Kidney (tissue), 22 donors: ENCODE measurements at places on chromosomes 13 and 19.
A peak's percentile ranks its signal among the peaks of the same experiment; 100 is the strongest.

DNA sequence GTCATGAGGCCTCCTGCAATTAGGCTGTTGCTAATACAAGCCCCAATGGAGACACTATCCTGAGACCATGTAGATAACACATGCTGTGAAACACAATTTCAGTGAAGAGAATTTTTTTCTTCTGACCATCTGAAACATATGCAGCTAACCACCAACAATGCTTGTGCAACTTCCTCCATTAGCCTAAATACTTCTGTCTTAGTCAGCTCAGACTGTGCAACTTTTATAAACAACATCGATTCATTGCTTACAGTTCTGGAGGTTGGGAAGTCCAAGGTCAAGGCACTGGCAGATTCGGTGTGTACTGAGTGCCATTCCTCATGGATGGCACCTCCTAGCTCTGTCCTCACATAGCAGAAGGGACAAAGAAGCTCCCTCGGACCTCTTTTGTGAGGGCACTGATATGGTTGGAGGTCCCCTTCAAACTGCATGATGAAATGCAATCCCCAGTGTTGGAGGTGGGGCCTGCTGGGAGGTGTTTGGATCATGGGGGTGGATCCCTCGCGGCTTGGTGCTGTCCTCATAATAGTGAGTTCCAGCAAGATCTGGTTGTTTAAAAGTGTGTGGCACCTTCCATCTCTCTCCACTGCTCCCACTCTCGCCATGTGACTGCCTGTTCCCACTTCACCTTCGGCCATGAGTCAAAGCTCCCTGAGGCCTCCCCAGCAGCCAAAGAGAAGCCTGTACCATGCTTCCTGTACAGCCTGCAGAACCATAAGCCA, 27.7 kb downstream of the STK24 start:
- DNase-seq: no peak

DNA sequence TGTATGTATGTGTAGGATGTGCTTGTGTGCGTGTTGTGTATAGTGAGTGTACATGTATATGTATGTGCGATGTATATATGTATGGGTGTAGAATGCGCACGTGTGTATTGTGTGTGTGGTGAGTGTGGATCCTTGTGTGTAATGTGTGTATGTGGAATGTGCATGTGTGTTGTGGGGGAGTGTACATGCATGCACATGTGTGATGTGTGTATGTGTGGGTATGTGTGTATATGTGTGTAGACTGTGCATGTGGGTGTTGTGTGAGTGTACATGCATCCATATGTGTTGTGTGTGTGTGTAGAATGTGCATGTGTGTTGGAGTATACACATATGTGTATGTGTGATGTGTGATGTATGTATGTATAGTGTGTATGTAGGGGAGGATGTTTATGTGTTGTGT, 18.0 kb upstream of the SPACA7 start:
- no peak for DNase-seq

DNA sequence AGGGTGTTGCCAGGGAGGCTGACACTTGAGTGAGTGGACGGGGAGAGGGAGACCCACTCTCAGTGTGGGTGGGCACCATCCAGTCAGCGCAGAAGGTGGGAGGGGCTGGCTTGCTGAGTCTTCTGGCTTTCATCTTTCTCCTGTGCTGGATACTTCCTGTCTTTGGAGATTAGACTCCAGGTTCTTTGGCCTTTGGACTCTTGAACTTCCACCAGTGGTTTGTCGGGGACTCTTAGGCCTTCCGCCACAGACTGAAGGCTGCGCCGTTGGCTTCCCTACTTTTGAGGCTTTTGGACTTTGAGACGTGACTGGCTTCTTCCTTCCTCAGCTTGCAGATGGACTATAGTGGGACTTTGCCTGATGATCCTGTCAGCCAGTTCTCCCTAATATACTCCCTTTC, 4.3 kb upstream of the LENG8 start:
- DNase-seq: no peak

DNA sequence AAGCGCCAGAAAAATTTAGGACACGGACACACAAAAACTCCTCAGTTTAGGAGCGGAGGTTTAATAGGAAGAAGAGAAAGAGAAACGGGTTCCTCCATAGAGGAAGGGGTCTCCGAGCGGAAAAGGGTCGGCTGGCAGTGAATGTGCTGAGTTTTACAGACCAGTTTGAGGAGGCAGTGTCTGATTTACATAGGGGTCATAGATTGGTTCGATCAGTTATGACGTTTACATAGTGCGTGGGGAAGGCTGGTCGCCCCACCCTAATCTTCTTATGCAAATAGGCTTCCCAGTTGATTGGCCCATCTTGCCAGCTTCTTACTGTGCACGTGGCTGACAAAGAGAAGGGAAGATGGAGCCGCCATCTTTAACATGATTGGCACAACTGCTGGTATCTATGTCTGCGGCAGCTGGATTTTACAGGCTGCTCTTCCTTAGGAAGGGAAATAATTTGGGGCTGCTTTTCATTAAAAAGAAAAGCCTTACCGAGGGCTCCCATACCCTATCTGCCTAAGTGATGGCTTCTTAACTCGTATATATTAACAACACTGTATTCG, 1.2 kb upstream of the ZNF225 start:
- no peak for DNase-seq

- peak; percentile 59 for DNase-seq
These were observed 1.0 kb upstream of the ICAM5 start for GRCh38 chr19:10288662-10289166.

DNA sequence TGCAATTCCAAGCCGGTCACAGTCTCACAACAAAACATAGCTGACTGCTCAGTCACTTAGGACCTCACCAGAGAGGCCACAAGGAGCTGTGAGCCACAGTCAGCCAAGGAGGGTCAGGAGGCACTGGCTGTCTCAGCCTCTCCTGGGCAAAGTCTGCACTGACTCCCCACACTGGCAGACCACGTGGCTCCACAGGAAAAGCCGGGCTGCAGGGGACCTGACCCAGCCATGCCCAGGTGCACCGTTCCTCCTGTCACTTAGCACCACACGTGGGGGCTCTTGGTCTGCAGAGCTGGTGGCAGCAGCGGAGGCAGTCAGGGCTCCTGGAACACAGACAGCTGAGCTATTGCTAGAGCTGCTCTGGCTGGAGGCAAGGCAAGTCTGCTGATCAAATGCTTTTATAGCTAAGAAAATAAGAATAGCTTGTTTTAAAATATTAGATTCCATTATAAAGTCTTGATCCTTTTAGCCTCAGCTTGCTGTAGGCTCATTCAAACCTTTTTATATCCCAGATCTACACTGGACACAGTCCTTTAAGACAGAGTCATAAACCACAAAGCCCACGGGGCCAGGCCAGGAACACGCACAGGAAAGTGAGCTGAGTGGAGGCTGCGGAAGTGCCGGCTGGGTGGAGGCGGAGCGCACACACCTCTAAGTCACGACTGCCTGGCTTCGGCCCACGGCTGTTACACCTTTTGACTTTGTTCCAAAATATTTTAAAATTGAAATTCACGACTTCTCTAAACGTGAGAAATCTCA, 744.1 kb downstream of the UQCRFS1 start:
- DNase-seq: peak; percentile 72
